ENCODE measurements at places on chromosomes 6 and 20.

DNA sequence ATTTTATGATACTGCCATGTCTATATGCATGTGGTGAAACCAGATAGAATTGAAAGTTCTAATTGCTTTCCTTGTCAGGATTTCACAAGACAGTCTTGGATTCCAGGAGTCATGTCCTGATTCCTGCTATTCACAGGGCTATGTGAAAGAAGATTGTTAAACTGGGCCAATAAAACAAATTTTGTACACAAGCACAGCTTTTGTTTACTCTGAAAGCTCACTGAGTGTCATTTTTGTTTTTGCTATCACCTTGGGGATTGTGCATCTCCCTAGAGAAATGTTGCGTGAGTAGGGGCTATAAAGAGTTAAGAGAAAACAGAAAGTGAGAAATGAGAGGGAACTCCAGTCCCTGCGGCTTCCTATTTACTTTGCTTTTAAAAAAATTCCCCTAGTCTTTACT is 627.5 kb downstream of the PKHD1 start:
- no peak for DNase-seq

DNA sequence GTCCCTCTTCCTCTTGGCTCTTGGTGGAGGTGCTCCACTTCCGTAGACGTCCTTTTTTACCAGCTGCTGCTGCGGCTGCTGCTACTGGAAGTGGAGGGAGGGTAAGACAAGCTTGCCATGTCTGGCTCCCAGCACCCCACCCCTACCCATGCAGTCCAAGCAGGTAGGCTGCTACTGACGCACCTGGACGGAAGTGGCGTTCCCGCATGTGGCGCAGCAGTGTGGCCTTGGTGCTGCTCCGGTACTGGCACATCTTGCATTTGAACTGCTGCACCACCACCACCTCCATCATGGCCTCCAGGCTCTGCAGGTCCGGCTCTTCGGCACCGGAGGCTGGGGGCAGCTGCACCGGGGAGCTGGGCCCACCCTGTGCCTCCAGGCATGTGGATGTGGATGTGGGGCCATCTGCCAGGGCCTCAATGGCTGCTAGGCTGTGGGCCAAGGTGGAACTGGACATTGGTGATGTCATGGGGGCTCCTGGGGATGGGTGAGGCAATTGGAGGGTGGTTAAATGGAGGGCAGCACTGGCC is 4.4 kb downstream of the ZNF335 start:
- DNase-seq: no peak

DNA sequence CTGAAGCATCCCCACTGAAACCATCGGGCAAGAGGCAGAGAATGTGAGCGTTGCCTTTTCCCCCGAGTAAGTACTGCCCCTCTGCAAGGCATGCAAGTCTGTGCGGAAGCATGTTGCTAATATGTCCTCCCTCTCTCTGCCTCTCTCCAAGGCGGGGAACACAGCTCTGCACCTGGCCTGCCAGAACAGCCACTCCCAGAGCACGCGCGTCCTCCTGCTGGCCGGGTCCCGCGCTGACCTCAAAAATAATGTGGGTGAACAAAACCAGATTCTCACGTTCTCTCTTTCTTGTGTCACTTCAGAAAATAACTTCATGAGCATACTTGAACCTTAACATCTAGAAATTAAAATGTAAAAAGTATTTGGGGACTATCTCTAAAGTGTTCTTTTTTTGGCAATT is 26.4 kb downstream of the LYRM2 start:
- no peak for DNase-seq

GRCh38 chr20:50070361-50070760 is 42.6 kb downstream of the UBE2V1 start:
- DNase-seq: no peak

GRCh38 chr6:22008248-22008836 is 288.5 kb downstream of the PRL start:
- DNase-seq: no peak

- no peak for DNase-seq
Measured at GRCh38 chr6:137867685-137868509, 838 bp downstream of the TNFAIP3 start.

GRCh38 chr6:135937106-135937505 is 85.6 kb downstream of the PDE7B start:
- no peak for DNase-seq

- no peak for DNase-seq
Measured at GRCh38 chr6:122040261-122040660, 359.2 kb upstream of the HSF2 start.

- DNase-seq: peak; percentile 41
Measured at GRCh38 chr6:34970957-34971356, 81.9 kb downstream of the ANKS1A start.

GRCh38 chr6:131982740-131983259 is 31.6 kb upstream of the CCN2 start:
- DNase-seq: no peak

DNA sequence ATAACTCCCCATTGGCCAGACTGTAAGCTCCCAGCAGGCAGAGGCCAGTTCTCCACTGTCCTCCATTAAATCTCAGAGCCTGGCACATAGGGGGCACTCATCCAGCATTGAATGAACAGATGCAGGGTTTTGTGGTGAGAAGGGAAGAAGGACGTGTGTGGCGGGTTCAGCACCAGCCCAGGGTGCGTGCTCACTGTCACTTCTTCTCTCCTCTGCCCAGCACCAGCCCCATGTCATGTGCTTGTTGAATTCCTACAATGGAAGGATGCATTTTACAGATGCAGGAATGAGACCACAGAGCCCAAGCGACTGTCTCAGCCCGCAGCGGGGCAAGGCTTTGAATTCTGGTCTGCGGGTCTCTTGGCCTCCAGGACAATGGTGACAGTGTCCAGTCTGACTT is 149.9 kb downstream of the CEBPB start:
- DNase-seq: no peak

GRCh38 chr6:1917626-1918371 is 308.1 kb downstream of the FOXC1 start:
- DNase-seq: no peak

- no peak for DNase-seq
Measured at GRCh38 chr6:45447005-45447404, 69.3 kb upstream of the SUPT3H start.

DNA sequence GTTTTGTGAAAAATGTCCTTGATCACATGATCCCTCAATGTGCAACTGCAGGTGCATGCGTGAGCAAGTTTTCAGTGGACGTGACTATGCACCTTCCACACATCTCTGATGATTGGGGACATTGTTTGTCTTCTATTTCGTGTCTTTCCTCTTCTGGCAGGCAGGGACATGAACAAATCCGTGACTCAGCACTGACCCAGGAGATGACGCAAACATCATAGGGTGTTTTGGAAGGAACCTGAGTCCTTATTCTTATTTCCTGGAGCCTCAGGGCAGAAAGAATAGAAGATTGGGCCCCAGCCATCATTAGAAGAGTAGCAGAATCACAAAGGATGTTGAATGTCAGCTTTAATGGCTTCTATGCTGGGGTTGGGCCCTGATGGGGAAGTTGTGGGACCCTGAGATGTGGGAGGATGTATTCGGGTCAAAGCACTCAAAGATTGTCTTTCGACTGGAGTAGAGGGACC is 11.9 kb upstream of the SIRPD start:
- DNase-seq: no peak

DNA sequence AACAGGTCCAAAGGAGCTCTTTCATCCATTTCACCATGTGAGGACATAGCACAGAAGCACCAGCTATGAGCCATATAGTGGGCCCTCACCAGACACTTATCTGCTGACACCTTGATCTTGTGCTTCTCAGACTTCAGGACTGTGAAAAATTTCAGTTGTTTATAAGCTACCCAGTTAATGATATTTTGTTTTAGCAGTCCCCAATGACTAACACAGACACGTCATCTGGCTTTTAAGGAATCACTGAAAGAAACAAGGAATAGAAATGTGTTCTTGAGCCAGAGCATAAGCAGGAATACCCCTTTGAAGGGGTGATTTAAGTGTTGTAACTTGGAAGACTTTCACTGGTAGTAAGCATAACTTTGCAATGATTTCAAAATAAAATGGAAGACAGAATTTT is 214.7 kb upstream of the PTCHD4 start:
- DNase-seq: no peak

DNA sequence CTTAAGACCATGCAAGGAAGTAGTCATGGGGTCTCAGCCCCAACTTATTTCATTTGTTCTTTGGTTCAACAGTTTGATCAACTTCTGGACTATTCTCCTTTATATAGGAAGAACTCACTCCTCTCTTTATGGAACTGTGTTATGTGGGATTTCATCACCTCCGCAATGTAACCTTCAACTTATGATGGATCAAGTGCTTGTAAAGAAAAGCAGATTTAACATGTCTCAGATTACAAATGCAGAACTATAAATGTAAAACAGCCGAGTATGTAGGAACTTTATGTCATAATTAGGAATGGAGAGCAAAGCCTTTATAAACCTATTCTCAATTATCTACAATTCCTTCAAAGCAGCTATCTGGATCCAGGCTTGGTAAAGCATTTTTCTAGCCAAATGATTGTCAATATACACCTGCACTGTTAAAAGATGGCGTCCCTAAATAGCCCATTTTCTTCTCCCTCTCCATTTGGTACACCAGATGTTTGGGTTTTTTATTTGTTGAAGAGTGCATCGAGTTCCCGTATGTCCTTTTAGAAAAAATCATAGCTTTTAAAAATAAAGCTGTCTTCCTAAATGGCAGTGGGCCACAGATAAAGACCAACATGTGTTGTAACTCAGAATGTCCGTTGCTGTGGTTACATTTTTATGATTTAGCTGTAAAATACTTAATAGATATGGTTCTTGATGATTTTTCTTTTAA is 985.1 kb upstream of the SLC35B3 start:
- no peak for DNase-seq

GRCh38 chr20:54227241-54227640 is 19.4 kb downstream of the PFDN4 start:
- no peak for DNase-seq

DNA sequence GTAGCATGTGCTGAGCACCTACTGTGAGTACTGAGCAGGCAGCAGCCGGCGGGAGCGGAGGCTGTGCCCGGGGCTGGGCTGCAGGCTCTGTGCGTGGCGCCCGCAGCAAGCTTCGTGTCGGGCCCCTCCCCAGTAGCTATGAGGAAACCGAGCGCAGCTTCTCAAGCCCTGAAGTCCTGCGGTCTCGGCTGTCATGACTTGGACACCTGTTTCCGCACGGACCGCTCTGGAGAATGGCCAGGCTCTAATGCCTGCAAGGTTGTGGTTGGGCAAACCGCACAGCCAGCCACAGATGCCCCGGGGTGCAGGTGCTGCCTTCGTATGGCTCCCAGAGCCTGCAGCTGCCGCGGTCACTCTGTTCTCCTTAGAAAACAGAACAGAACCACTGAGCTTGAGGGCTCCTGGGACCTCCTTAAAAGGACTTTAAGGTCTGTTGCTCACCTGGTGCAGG is 33.7 kb downstream of the PYGB start:
- peak; percentile 41 for DNase-seq

DNA sequence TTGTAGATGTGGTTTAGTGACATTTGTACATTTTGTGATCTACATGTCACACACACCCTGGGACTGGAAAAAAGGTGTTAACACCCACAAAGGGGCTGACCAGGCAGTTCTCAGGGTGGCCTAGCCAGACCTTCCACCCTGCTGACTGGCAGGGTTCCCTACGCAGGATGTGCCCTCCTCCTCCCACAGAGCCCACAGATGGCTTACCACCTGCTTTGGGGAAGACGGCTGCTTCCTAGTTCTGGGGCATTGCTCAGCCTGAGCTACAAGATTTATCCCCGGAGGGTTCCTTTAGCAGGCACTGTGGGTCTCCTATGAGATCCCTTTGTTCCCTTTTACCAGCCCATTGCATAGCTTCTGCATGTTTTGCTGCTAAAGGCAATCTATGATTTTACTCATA is 35.1 kb downstream of the SNAP25 start:
- DNase-seq: no peak

GRCh38 chr6:50707652-50708300 is 5.5 kb upstream of the TFAP2D start:
- peak; percentile 6 for DNase-seq

DNA sequence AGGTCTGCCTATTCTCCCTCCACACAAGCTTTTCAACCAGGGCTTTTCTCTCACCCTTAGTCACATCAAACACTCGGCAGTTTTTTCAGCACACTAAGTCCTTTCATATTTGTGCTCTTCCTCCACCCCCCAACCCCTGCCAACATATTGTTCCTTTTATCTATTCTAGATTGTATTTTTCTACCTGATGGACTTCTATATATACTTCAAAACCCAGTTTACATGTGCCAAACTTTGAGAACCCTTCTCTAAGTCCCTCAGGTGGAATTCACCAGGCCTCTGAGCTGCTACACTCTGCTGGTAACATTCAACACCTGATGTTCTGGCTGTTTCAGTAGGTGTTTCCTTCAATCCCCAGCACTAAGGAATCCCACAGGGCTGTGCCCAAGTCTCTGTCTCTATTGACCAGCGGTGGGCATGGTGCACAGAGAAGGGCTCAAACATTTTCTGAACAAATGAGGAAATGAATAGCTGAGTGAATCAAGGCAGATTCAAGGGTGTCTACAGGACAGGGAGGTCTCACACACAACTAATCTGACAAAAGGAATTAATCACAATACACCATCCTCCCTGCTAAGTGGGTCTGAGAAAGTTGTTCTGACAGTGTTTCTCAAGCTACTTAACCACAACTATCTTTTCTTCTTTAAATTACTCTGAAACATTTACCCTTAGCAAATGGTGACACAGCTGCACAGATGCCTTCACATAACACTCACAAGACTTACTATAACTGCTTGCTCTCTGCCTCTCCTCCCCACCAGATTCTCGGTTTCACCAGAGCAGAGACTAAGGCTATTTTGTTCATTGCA is 166.5 kb downstream of the TSHZ2 start:
- no peak for DNase-seq

GRCh38 chr6:120735641-120736040 is 598.6 kb downstream of the TBC1D32 start:
- no peak for DNase-seq

DNA sequence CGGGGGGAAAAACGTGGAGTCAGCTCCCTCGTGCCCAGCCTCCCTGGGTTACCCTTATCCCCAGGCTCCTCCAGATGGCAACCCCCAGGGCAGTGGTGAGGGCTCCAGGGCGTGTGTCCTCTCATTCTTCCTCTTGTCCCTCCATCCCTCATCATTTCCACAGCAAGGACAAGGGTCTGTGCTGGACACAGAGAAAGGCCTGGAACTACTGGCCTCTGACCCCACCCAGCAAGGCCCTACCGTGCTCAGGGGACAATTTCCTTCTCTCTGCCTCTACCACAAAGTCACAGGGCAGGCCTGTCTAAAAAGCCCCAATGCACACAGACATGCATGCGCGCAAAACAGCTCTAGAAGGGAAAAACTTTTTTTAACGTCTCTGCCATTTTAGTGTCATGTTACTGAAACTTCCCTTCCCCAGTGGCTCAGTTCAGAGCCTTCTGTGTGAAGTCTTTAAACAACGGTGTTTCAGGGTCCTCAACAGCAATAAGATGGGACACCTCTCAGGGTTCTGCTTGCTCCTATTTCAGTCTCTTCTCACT is 1.1 kb upstream of the SLC35B2 start:
- no peak for DNase-seq

DNA sequence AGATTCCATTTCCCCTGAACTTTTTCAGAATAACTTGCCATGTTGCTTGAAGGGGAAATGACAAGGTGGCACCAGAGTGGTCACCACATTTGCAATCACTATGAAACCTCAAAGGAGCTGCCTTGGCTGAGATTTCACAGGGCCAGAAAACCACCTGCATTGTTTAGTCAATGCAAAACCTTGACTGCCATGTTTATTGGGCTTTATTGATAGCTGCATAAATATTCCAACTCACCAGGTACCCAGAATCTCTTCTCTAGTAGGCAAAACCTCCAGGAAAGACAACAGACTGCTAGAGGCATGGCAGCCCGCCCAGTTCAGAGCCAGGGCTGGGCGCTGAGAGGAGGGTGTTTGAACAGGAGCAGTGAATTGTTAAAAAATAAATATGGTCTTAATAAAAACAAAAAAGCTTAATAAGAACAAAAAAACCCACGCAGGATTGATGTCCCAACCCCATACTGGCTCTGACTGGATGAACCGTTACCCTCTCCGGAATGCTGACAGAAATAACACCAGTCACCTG is 375.6 kb downstream of the ZFAND3 start:
- DNase-seq: no peak
